ENCODE measurements at places on chromosomes 12 and 14.

- no peak for DNase-seq
These were observed 48.8 kb upstream of the HIF1A start for GRCh38 chr14:61646366-61647116.

DNA sequence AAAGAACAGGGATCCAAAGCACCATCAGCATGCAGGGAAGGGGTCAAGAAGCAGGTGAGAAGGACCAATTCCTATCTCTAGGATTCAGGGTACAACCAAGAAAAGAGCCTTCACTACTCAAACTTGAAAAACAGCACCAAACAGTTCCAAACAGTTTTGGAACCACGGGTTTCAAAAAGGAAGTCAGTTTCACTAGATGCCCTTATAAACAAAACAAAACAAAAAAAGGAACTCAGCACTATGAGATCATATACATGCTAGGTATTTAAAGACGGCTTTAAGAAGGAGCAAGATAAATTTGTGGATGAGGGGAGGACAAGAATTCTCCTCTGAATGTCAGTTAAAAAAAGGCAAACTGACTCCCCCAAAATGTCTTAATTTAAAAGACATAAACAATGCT is 6.0 kb downstream of the INSM2 start:
- no peak for DNase-seq

GRCh38 chr12:48472259-48472658 is at the start of gene ANP32D:
TSS of gene ANP32D (plus strand) at chr12:48472559. CDS start at chr12:48472665, 106 bp downstream.
- DNase-seq: no peak

DNA sequence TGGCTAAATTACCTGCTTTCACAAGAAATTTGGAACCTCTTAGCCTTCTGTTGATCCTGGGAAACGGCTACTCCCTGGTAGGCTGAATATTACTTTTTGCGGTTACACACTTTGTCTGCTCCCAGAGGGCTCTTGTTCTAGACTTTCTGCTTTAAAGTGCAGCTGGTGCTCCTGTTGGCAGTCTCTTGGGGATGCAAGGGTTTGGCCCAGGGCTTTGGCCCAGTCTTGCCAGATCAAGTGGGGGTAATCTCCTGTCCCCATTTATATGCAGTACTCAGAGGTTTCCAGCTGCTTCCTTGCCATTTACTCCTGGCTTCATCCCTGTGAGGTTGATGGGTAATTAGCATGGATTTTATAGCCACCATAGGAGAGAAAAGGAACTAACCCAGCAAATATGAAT is 558.2 kb upstream of the MIS18BP1 start:
- no peak for DNase-seq

DNA sequence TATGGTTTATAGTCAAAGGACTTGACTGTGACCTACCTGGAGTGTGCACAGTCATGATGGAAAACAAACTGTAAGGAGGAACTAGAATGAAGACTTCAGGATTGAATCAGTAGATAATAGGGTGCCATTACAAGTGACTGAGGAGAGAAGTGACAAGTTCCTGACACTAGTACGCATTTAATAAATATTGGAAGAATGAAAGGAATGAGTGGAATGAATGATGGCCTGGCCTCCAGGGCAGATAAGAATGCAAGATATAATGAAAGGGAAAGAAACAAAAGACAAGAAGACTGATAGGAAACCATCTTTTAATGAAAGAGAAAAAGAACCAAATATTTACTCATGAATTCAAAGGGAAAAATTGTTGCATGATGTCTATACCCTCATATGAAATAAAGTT is 44.7 kb upstream of the NEDD1 start:
- DNase-seq: no peak

- no peak for DNase-seq
These were observed 6.1 kb upstream of the PSMA6 start for GRCh38 chr14:35286003-35286600.

GRCh38 chr12:32486158-32486557 is 86.8 kb downstream of the FGD4 start:
- no peak for DNase-seq

GRCh38 chr14:39232554-39233415 is 930 bp upstream of the MIA2 start:
- DNase-seq: no peak

DNA sequence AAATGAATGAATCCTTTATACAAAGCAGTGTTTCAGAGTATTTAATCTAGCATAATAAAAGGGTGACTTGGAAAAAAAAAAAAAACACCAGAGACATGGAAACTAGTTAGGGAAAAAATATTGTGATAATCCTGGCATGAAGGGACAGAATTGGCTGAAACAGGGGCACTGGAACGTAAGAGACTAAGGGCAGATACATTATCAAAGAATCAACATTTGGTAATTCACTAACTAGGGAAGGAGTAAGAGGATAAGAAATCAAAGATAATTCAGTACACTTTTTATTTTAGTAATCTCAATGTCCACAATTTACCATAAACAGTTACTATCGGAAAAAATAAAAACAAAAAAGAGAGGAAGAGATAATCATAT is 18.2 kb downstream of the PYM1 start:
- no peak for DNase-seq

DNA sequence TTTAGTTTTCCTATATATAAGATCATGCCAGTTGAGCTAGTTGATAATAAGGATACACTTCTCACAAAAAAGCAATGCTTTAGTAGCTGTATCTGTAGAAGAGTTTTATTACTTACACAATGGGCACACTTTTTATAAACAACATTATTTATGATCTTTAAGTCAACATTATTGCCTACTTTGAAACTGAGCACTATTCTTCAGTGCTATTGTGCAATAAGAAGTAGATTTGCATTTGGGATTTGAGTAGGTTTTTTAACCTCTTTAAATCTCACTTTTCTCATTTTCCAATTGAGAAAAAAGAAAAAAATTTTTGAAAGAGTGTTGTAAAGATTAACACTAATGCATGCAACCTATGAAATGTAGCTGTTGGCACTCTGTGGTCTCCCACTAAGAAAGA is 1198.3 kb downstream of the GALC start:
- DNase-seq: no peak

- no peak for DNase-seq
These were observed 226.8 kb downstream of the ZFP36L1 start for GRCh38 chr14:68566075-68566474.

DNA sequence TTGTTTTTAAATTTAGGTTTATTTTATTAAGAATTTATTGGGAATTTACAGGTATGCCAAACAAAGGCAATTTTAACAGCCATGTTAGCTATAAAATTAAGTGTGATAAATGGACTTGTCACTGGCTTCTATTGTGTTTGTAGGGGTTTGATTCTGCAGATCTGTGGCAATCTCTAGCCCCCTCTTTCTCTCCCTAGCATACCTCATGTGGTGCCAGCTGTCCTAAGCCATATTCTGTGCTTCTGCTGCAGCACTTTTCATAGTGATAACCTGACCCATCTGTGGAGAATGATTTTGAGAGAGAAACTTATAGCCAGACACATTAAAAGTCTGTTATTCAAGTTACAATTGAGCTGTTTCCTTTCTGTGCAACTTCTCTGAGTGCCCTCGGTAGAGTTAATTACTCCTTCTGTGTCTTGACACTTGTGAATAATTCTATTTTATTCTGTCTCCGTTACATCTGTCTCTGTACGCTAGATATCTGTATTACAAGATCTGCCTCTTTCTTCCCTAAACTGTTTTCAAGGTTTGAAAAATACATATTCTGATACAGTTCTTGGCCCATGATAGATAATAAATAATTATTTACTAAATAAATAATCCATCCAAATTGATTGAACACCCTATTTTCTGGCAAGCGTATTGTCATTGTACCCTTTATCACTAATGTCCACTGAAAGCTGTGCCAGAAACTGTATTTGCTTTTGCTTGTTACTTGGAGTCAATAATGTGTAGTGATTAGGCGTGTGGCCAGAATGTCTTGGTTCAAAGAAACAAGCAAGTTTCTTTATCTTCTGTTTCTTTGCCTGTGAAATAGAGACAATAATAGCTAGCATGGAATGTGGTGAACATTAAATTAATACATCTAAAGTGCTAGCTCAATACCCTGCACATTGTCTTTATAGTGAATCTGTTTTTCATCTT is 40.0 kb downstream of the FRS2 start:
- DNase-seq: no peak

- no peak for DNase-seq
These were observed 49.1 kb upstream of the KCNA5 start for GRCh38 chr12:4994622-4995021.

DNA sequence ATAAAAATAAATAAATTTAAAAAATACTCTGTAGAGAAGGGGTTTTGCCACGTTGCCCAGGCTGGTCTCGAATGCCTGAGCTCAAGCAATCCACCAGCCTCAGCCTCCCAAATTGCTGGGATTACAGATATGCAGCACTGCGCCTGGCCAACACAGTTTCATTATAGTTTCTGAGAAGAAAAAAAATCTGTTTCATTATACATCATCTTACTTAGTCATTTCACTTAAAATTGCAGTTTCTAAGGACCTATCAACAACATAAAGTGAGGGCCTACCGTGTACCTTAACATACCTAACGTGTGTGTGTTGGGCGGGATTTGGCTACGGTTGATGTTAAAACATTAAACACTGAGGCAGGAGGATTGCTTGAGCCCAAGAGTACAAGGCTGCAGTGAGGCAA is 28.3 kb downstream of the P2RX2 start:
- no peak for DNase-seq

GRCh38 chr14:99330316-99331240 is 58.6 kb upstream of the BCL11B start:
- no peak for DNase-seq

- no peak for DNase-seq
These were observed 8.2 kb upstream of the C14orf93 start for GRCh38 chr14:23018107-23018506.

DNA sequence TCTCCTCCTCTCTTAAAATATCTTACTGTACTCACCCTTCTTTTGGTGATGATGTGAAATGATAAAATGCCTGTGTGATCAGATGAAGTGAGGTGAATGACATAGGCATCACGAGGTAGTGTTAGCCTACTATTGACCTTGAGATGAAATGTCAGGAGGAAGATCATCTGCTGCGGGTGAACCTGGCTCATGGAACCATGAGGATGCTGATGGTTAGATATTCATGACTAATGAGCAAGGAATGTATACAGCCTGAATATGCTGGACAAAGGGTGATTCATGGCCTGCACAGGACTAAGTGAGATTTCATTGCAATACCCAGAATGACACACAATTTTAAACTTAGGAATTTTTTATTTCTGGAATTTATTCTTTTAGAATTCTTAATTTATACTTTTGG is 89.6 kb downstream of the DAAM1 start:
- no peak for DNase-seq

GRCh38 chr14:92978229-92979021 is 55.5 kb downstream of the CHGA start:
- DNase-seq: no peak

- no peak for DNase-seq
These were observed 175.5 kb downstream of the MED13L start for GRCh38 chr12:116101991-116102390.

- no peak for DNase-seq
These were observed 214.1 kb upstream of the PLEKHG7 start for GRCh38 chr12:92488735-92489134.

- DNase-seq: no peak
These were observed 7.5 kb upstream of the ZFP36L1 start for GRCh38 chr14:68800390-68800789.

DNA sequence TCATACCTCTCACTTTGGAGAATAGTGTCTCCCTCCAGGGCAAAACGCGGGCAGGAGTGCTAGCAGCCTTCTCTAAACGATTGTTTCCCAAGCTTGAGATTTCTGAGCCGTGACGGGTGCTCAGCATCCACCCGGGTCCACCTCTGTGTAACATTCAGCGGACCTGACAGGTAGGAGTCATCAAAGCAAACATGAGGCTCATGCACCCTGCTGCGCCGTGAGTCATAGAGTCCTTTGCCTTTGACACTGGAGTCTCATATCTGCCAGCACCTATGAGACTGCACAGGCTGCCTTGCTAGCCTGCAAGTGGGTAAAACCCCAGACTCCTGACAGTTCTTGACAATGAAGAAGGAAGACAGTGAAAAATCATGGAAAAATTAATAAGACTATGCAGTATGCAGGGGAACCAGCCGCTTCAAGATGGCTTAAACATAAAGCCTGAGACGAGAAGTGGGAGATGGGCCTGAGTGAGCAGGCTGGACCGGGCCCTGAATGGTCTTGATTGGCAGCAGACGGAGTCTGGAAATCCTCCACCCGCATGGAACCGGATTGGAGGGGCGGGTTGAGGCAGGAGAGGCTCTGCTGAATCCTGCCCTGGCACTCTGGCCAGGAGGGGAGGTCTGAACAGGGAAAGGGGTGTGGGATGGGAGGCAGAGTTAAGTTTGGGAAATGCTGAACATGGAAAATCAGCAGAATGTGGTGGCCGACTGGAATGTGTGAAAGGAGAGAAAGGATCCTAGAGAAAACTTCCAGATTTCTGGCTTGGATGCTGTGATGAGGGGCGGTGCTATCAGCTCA is 54.2 kb downstream of the LGMN start:
- no peak for DNase-seq

DNA sequence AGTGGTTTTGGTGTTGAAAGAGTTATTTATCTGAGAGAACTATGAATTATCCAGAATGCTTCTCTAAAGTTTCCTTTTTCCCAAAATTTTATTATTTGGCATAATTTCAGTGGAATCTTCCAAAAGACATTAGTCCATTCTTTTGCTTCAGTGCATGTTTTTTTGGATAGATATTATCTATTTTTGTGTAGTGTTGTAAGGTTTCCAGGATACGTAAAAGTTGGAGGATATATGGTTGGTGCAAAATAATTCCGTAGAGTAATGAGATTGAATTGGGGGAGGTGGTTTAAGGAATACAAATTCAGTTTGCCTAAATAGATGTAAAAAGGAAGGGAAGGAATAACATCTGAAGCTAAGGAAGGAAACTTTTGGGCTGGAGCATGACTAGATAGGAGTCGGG is 186.6 kb downstream of the RGS6 start:
- no peak for DNase-seq

- DNase-seq: peak; percentile 29
These were observed 125.6 kb upstream of the FGD4 start for GRCh38 chr12:32273712-32274111.

- DNase-seq: no peak
These were observed 653.9 kb upstream of the TBX3 start for GRCh38 chr12:115337693-115338543.

- peak; percentile 97 for DNase-seq
These were observed 31.9 kb downstream of the DAD1 start for GRCh38 chr14:22556990-22557623.

DNA sequence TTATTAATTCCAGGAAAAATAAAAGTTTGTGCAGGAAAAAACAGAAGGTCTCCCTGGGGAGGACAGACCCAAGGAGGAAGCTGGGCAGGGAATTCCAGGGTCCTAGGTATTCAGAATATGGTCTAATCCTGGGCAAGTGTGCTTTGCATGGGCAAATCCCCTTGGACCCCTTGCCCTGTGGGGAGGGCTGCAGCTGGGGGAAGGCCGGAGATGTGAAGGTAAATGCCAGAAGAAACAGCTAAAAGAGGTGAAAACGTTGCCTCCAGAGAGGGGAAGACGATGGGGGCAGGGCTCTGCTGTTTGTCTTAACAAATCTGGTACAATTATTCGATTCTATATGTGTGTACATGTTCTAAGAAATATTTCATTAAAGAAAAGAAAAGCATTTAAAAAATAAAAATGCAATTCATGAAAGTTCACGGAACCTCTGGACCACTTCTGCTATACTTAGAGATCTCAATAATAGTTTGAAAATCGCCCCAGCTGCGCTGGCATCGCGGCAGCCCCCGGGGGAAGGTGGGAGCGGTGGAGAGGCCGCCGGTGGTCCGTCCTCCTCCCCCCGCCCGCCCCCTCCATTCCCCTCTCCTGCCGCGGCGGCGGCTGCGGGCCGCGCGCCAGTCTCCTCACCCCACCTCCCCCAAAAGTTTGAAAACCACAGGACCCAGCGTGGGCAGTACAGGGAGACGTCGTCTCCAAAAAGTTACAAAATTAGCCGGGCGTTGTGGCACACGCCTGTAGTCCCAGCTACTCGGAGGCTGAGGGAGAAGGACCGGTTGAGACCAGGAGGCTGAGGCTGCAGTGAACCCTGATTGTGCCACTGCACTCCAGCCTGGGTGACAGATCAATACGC is 1.5 kb upstream of the PRPF40B start:
- DNase-seq: no peak

Measured in stimulated activated CD4-positive, alpha-beta T cell treated with anti-CD3 and anti-CD28 coated beads, Interleukin-4, amount 100 ng/mL, for 1 hour (primary cell).